ENCODE measurements at places on chromosomes 11 and 22.

DNA sequence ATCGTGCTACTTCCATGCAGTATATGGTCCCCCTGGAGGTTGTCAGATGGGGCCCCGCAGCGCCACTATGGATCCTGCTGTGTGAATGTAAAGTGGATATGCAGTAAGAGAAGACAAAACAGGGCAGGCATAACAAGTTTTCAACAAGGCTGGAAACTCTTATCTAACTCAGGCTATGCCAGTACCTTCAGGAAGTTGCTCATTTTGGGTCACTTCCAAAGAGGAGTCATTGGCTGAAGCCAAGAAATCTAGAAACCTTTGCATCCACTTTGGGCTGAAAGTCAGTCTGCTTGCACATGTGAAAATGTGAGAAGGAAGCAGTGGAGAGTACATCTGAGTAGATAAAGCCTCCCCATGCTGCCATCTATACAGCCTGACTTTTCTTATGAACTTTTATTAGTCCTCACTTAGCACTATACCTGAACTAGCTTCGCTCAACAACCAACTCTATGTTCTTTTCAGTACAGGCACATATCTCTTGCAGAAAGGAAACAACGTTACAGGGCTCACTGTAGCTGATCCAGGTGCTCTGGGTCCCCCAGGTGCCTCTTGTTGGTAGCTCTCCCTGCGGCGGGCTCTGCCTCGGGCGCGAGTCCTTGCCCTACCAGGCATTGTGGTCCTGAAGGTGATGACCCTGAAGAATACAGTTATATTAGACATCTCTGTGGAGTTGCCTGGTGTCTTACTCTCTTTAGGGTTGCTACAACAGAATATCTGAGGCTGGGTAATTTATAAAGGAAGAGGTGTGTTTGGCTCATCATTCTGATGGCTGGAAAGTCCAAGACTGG, 12.4 kb downstream of the PIWIL3 start:
- no peak for DNase-seq

DNA sequence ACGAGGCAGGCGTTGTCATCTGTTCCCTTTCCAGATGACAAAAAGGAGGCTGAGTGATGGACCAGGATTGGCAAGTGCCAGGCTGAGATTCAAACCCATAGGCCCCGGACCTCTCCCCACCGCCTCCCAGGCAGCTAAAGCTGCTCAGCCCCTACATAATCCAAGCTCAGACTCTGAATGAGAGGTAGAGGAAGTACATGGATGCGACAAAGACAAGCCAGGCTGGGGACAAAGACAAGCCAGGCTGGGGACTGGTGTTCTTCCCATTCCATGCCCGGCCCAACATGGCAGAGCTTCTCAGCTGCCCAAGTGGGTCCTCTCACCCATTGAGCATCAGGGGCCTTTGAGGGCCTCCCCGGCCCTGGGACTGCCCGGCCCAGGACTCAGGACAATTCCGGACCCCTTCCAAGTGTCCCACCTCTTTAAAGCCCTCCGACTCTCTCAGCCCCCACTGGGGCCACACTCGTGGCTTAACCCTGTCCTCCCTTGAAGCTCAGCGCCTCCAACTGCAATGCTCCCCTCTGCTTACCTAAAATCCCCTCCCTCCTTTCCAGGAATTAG, 4.8 kb downstream of the MFNG start:
- no peak for DNase-seq

GRCh38 chr11:119188067-119188466, 2.8 kb downstream of the NHERF4 start:
- no peak for DNase-seq

- DNase-seq = no peak
Measured at GRCh38 chr11:119378851-119379465, 2.5 kb downstream of the USP2 start.

GRCh38 chr11:74321487-74322188, 10.2 kb upstream of the P4HA3 start:
- peak; percentile 27 for DNase-seq
